ENCODE measurements at places on chromosomes 12 and 14. TPM values are rescaled to one million over a fixed set of nuclear protein-coding genes. Genes with fewer than 3 reads are reported as not detected.

- H3K4me1 ChIP-seq: no peaks in the 10 kb centered on the region
- no peak overlapping the region for H3K27ac ChIP-seq
- H3K36me3 ChIP-seq: no peaks in the 10 kb centered on the region
- no peaks in the 10 kb centered on the region for H3K27me3 ChIP-seq
- DNase-seq: no peak
Observed at GRCh38 chr12:78179346-78179745, 348.7 kb downstream of the NAV3 start.

Gene PPP1R1A
- not detected for total RNA-seq

Gene PLEKHH1
- 2.3 TPM for total RNA-seq

Gene TMEM30B
- total RNA-seq: 22.5 TPM

Gene NUP107
- 22.7 TPM for total RNA-seq

DNA sequence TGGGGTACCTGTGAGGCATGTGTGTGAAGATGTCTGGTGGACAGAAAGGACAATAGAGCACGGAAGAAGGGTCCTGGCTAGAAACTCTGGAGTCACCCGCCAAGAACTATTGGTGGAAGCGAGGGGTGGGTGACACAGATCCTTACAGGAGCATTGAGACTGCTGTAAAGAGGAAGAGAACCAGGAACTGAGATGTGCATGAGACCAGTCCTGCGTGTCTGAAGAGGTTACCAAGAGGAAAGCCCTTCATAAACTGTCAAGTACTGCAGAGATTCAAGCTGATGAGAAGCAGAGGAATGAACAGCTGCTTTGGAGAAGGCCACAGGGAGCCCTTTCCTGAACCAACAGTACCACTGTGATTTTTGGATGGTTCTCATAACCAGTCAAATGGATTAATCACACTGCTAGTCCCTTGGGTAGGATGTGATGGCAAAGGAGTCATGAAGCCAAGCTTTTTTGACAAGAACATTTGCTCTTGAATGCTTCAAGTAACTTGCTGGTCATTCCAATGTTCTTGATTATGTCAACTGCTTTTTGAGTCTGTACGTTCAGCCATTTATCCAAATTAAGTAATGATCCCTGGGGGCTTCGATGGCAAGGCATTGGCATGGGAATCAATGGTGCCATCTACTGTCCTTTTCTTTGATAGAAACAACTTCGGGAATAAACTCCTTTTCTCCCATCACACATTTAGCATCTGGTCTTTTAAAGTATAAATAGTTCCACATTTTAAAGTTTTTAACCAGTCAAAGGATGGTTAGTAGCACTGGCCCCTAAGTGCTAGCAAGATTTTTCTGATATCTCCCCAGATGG is 42.9 kb downstream of the GPR135 start:
- no peaks in the 10 kb centered on the region for H3K36me3 ChIP-seq
- H3K27ac ChIP-seq: no peak overlapping the region
- H3K4me1 ChIP-seq: peaks cover 6% of the 10 kb centered on the region
- H3K4me3 ChIP-seq: no peak overlapping the region
- no peak for DNase-seq

DNA sequence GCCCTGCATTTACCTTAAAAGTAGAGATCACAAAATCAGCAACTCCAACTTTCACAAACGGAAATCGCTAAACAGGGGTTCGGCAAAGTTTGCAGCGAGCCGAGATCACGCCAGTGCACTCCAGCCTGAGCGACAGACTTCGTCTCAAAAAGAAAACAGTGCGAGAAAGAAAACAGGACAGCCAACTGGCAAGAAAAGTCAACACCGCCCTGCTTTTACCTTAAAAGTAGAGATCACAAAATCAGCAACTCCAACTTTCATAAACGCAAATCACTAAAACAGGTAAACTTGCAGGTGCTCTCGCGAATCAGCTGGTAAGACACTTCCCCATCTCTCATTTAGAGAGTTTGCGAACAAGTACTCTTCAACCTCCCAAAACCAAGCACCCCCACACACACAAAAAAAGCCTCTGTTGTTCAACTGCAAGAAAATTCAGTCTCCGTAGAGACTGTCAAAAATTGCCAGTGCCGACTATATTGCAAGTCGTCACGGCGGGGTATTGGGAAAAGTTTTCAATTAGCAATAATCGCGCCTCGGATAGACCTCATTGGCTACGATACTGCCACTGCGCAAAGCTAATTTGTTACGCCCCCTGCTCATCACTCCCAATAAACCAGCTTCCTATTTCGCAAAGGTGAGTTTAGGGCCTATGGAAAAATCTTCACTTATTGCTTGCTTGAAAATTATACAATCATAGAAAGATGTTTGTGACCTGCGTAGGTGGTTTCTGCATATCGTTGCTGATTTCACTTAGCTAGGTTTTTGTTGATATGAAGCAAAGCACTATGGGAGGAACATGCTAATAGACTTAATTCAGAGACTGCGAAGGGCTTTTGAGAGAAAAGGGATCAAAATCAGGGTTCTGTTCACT is at the start of gene RNU4-1:
Gene RNU4-1 (minus strand): TSS at position 577 of the 871 bp plus-strand sequence.
- peak within 1 kb of the TSS; percentile 63 for H3K4me3 ChIP-seq
- H3K27ac ChIP-seq: peak within 1 kb of the TSS; percentile 99
- no peaks in the 10 kb centered on the region for H3K4me1 ChIP-seq
- no peak for DNase-seq
- H3K36me3 ChIP-seq: no peaks in the 10 kb centered on the region

Gene GSG1
- not detected for total RNA-seq

GRCh38 chr14:105918496-105919262 is 392.3 kb downstream of the TMEM121 start:
- no peaks in the 10 kb centered on the region for H3K4me1 ChIP-seq
- H3K27ac ChIP-seq: no peak overlapping the region
- H3K4me3 ChIP-seq: no peak overlapping the region
- no peaks in the 10 kb centered on the region for H3K27me3 ChIP-seq
- no peaks in the 10 kb centered on the region for H3K36me3 ChIP-seq

- H3K4me3 ChIP-seq: no peak overlapping the region
- no peaks in the 10 kb centered on the region for H3K4me1 ChIP-seq
- no peaks in the 10 kb centered on the region for H3K36me3 ChIP-seq
- DNase-seq: no peak
- H3K27ac ChIP-seq: no peak overlapping the region
- H3K27me3 ChIP-seq: no peaks in the 10 kb centered on the region
Observed at GRCh38 chr14:95341564-95341963, 21.9 kb upstream of the CLMN start.

- no peak overlapping the region for H3K27ac ChIP-seq
- no peak for DNase-seq
- H3K27me3 ChIP-seq: peaks cover 15% of the 10 kb centered on the region
Observed at GRCh38 chr12:4974217-4974616, 64.5 kb downstream of the KCNA1 start.

DNA sequence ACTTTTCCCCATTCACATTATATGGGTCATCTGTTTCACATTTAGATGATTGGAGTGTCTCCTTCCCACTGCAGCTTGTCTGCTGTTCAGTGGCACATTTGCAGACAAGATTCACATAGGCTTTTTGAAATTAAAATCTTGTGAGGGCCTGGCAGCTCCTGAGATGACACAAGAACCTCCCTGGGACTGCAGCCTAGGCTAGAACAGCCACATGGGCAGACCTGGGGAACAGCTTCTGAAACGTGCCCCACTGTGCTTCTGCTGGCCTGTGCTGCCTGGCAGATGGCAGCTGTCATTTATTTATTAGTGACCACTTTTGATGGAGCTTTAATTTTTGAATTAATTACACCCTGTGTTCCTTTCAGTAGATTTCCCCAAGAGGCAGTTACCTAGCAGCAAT is 137.4 kb downstream of the GRIP1 start:
- H3K27me3 ChIP-seq: no peaks in the 10 kb centered on the region
- no peaks in the 10 kb centered on the region for H3K36me3 ChIP-seq
- no peak overlapping the region for H3K27ac ChIP-seq
- H3K4me1 ChIP-seq: no peaks in the 10 kb centered on the region

DNA sequence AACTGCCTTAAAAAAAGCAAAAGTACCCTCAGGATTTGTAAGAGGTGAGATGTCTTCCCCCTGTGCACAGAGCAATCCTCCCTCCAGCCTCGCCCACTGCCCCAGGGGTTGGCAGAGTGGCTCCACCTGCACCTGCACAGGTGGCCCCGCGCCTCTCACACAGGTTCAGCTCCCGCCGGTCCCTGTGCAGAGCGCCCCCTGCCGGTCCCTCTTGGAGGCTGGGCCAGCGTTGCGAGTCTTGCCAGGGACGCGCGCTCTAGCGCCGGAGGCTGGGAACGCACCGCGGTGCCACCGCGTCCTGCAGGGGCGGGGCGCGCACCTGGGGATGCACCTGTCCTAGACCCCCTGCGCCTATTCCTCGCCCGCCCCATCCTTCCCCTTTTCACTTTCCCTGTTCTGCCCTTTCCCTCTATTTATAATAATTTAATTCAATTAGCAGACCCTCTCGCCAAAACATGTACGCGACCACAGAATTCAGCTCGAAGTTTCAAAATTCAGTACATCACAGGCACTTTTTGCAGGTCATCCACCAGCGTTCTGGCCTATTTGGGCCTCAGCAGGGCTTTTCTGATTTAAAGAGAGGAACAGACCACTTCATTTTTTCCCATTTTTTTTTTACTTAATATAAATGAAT is 618.6 kb downstream of the AACS start:
- H3K4me3 ChIP-seq: no peak overlapping the region
- H3K4me1 ChIP-seq: no peaks in the 10 kb centered on the region
- no peaks in the 10 kb centered on the region for H3K36me3 ChIP-seq
- DNase-seq: peak; percentile 83
- no peak overlapping the region for H3K27ac ChIP-seq
